ENCODE measurements at places on chromosomes 7 and 10. TPM values are rescaled to one million over a fixed set of nuclear protein-coding genes. Genes with fewer than 3 reads are reported as not detected.

DNA sequence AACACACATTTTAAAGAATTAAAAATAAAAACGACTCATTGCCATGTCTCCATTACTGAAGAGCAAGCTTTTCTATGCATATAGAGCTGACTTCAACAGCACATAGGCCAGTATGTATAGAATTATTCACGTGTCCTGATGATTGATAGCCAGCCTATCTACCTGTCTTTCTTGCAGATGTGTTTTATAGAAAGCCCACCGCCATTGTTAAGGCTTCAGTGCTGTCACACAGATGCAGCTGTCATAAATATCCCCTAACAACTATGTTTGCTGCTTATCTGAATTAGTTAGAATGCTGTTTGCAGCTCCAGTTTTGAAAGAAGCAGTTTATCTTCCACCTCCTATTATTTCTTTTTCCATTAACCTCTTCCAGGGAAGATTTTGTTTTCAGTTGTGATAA is 235.9 kb downstream of the SLC25A13 start:
- no peak for DNase-seq

DNA sequence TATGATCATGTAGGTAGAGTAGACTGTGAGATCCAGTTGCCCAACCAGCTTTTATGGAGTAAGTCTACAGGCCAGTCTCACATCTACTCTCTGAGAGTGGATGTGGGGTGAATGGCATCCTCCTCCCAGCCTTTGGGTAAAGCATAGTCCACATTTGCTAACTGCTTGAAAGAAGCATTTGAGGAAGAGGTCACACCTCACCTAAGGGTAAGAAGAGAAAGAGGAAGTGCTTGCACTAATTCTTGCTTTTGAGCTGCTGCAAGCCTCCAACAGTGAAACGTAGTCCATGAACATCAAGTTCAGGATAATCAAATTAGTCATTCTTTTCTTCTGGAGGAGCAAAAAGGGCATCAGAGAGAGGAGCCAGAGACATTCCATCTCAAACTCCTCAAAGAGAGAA is 93.9 kb upstream of the AGR3 start:
- no peak for DNase-seq

- DNase-seq: no peak
These were observed 21.1 kb upstream of the FAM221A start for GRCh38 chr7:23658831-23659427.

GRCh38 chr7:23664122-23664521 is 15.9 kb upstream of the FAM221A start:
- DNase-seq: no peak

GRCh38 chr10:7818295-7819120 is at the start of gene TAF3:
TAF3 (plus strand) TSS chr10:7818505; CDS start chr10:7818710, 205 bp downstream.
- DNase-seq: peak; percentile 97

- DNase-seq: peak; percentile 72
These were observed 16.1 kb downstream of the MYO1G start for GRCh38 chr7:44962483-44963251.

GRCh38 chr10:94363251-94363565 is 469 bp upstream of the NOC3L start:
- DNase-seq: no peak

DNA sequence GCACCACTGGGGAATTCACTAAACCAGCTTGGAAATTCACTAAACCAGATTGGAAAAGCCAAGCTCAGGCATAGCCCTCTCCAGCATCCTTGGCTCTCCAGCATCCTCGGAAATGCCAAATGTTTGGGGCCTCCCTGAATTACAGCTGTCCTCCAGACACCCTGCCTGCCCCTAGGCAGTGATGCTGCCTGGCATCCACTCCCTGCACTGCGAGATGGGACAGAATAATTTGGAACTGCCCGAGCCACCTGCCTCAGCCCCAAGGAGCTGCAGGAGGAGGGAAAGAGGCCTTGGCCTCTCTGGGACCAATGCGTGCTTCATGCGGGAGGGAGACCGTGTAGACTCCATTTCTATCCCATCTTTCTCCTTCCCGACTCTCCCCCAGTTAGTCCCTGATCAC is 64.3 kb downstream of the INSIG1 start:
- no peak for DNase-seq

GRCh38 chr7:123929107-123929506 is 4.1 kb downstream of the SPAM1 start:
- no peak for DNase-seq

DNA sequence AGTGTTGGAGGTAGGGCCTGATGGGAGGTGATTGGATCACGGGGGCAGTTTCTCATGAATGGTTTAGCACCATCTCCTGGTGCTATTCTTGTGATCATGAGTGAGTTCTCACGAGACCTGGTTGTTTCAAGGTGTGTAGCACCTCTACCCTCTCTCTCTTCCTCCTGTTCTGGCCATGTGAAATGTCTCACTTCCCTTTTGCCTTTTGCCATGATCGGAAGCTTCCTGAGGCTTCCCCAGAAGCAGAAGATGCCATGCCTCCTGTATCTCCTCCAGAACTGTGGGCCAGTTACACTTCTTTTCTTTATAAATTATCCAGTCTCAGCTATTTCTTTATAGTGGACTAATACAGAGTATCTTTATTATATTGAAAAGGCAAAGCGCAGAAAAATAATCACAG is 90.1 kb downstream of the FAM171A1 start:
- DNase-seq: no peak

- no peak for DNase-seq
These were observed 151.8 kb downstream of the WNT2 start for GRCh38 chr7:117171106-117171505.

The ANLN gene
- total RNA-seq: 57.5 TPM

The RHOBTB1 gene
- total RNA-seq: 16.2 TPM

The SHTN1 gene
- 1.6 TPM for total RNA-seq

The THSD7A gene
- total RNA-seq: not detected

The PTN gene
- total RNA-seq: 8.3 TPM

All from GM23248 (cell line).